Heart right ventricle (tissue), 16 donors: ENCODE measurements at places on chromosomes 1 and 21. TPM values are rescaled to one million over a fixed set of nuclear protein-coding genes. Genes with fewer than 3 reads are reported as not detected.

FCRL6 gene
- not detected for total RNA-seq

MLLT11 gene
- 1.4 TPM for total RNA-seq

- DNase-seq: no peak
These were observed 75.3 kb downstream of the C1orf21 start for GRCh38 chr1:184462155-184462554.

GRCh38 chr1:107532318-107532717 lies 391.5 kb downstream of the NTNG1 start:
- no peak for DNase-seq

DNA sequence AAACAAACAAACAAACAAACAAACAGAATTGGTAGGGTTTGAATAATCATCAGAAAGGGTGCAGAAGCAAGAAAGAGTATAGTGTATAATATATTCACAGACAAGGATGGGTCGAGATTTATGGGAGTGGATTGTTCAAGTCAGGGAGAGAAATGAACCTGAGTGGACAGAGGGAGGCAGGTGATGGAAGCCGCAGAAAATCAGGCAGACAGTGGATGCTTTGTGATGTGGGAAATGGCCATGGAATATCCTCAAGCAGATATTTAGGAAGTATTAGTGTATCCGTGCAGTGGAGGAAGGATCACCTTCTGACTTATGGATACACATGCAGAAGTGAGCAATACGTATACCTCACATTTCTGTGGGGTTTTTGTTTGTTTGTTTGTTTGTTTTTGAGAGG lies 14.0 kb upstream of the SLC45A1 start:
- DNase-seq: no peak

OR2T11 gene
- not detected for total RNA-seq

VCAM1 gene
- 4.6 TPM for total RNA-seq

DNA sequence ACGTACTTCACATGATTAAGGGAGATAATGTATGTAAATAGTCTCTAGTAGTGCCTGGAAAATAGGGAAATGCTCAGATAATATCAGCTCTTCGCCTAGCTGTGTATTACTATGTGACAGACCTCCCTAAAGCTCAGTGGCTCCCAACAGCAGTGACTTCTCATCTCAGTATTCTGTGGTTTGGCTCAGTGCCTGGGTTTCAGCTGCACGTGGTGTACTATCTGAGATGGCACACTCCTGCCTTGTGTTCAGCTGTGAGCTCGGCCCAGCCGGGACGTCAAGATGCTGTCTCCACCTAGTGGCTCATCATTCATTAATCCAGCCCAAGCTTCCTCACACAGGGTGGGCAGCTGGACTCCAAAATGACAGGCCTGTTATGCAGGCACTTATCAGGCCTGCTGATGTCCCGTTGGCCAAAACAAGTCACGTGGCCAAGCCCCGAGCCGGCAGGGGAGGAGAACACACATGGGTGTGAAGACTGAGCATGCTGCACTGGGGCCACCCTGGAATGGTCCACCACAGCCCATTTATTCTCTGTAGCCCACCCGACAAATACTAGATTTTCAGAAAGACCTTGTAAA lies 17.8 kb downstream of the SLFNL1 start:
- peak; percentile 81 for DNase-seq

DCST2 gene
- 0.20 TPM for total RNA-seq

GRCh38 chr1:36658838-36659237 lies 176.1 kb upstream of the CSF3R start:
- no peak for DNase-seq

- DNase-seq: no peak
These were observed 78.1 kb upstream of the CCDC190 start for GRCh38 chr1:162939035-162939434.

DNA sequence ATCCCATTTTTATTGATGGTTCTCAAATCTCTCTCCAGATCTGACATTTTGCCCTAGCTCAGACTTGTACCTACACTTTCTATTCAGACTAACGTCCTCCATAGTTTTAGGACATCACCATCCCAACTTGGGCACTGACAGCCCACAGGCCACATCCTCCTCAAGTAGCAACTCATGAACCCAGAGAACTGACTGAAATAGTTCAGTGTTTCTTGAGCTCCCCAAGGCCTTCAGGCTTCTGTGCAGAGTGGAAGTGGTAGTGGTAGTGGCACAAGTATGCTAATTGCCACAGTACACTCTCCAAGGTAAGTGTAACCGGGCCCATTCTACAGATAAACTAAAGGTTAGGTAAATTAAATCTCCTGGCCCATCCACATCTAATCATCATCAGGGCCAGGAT lies 112.6 kb downstream of the SLC45A1 start:
- DNase-seq: no peak

DNA sequence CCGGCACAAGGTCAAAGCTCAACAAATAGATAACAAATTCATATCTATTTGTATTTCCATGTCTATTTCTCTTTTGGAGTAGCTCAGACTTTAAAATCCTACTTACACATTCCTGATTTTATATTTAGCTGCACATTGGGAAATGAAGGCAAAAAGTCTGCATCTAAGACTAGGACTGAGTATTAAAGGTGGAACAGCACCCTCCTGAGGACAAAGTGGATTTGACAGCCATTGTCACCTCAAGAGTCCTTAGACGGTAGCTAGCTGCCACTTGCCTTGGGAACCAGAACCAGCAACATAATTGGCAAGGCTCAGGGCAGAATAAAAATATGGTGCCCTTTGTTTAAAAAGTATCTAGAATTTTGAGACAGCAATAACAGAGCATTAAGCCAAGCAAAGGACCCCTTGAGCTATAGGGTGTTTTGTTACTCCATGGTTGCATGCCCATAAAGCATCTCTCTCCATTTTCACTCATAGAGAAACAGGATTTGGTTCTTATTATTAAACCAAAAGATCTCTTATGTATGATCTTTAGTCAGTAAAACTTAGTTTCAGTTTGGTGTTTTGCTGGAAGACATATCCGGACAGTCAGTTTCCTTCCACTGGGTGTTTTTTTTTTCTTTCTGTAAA lies 30.0 kb upstream of the SGIP1 start:
- no peak for DNase-seq

- DNase-seq: no peak
These were observed 18.1 kb upstream of the PDZK1IP1 start for GRCh38 chr1:47207803-47208373.

DNA sequence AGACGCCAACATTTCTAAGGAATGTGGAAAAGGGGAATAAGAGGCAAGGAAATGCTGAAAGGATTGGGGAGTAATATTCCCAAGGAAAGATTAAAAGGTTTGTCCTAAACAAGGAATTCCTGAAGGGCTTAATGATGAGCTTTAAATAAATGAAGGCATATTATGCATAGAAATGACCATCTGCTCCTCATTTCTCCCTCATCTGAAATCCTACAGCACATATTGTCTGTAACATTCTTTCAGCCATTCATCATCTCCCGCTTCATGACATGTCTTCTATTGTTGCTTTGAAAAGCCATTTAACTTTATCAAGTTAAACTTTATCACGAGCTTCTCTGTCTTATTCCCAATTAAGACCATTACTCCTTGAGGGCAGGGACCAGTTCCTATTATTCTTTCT lies 608.7 kb upstream of the PLXNA2 start:
- DNase-seq: no peak

GRCh38 chr1:56464294-56464693 lies 115.1 kb downstream of the PLPP3 start:
- DNase-seq: no peak

DNA sequence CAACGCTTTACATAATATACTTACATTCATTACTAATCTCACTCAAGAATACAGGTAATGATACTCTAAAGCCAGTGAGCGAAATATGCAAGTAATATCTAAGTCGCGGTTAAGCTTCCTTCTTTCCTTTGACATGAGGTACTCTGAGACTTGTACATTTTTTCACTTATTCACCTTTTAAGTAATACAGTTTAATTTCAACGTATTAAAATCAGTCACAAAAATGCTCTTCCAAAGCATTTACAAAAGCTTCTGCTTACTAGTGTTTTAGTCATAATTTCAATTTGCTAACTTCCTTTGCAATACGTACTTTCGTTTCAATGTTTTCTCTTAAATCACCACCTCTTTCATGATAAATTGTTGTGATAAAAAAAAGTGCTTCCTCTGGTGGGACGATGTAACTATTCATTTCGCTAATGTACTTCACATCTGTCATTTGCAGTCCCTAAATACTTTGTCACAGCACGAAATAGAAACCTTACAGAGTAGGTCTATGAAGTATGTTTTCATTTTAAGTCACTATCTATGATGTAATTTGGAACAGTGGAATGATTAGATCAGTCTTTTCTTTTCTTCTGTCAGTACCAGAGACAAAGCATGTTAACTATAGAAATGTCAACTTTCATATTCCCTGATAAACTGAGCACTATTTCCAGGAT lies 34.0 kb upstream of the ADGRL4 start:
- DNase-seq: no peak

DNA sequence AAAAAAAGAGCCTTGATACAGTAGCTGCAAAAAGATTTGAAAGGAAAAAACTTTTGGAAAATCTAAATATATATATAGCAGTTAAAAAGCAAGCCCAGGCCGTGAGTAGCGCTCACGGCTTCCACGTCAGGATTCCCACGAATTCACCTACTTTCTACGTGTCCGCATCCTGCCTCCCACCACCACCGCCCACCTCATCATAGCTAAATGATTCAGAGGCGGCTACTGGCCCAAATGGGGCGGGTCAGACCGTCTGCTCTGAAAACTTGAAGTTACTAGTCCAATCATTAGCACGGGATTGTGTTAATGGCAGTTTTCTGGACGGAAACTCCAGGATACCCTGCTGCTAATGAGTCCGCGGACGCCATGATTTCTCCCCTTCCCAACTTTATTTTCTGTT lies 1.3 kb upstream of the CCSAP start:
- no peak for DNase-seq

- no peak for DNase-seq
These were observed 4.5 kb downstream of the AIM2 start for GRCh38 chr1:159071970-159072582.

- DNase-seq: no peak
These were observed 19.7 kb downstream of the ENSA start for GRCh38 chr1:150609732-150610131.

- DNase-seq: no peak
These were observed 17.5 kb downstream of the KPNA6 start for GRCh38 chr1:32125313-32125712.

SERTAD4 gene
- total RNA-seq: 5.2 TPM

- DNase-seq: no peak
These were observed 129.6 kb downstream of the RYR2 start for GRCh38 chr1:237171454-237172117.

- DNase-seq: no peak
These were observed 21.9 kb downstream of the SH2D2A start for GRCh38 chr1:156794506-156795373.

DNALI1 gene
- total RNA-seq: 2.1 TPM

NPHS2 gene
- not detected for total RNA-seq

DNA sequence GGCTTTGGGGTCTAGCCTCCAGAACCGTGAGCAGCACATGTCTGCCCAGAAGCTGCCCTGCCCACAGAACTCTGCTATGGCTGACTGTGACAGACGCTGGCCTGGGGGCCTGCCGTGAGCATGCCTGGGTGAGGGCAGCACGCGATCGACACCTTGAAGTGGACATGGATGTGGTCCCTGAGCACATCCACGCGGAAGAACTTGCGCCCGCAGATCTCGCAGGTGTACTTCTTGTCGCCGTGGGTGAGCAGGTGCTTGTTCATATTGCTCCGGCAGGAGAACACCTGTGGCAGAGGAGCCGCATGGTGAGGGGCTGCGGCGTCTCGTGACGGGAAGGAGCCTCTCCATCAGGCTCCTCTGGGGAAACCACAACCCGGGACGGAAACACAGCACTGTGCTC lies 56.0 kb downstream of the PRDM15 start:
- no peak for DNase-seq

DNA sequence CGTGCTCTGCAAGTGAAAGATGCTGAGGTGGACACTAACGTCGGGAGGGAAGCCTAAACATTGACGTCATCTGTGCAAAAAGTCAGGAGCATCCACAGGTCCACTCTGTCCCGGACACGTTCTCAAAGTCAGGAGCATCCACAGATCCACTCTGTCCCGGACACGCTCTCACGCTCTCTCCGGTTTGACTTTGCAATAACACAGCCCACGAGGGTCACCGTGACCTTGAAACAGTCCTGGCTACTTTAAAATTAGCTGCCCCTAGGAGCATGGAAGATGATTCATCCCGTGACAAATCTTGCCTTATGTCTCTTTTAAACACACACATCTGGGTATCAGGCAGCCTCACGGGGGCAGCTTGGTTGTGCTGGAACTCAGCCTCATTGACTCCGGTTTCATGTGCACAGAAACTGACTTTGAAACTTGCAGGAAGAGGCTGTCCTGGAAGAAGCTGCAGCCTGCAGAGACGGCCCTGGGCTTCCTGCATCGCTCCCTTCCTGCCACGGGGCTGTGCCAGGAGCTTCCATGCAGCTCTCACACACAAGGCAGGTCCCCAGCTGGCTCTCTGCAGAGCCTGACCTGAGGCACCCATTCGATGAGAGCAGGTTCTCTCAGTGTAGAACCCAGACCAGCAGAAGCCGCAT lies 18.1 kb upstream of the COL18A1 start:
- DNase-seq: peak; percentile 54

GRCh38 chr21:43825936-43826622 lies 36.7 kb downstream of the RRP1 start:
- no peak for DNase-seq

NBPF4 gene
- total RNA-seq: not detected

NPPB gene
- 4,616 TPM for total RNA-seq

DNA sequence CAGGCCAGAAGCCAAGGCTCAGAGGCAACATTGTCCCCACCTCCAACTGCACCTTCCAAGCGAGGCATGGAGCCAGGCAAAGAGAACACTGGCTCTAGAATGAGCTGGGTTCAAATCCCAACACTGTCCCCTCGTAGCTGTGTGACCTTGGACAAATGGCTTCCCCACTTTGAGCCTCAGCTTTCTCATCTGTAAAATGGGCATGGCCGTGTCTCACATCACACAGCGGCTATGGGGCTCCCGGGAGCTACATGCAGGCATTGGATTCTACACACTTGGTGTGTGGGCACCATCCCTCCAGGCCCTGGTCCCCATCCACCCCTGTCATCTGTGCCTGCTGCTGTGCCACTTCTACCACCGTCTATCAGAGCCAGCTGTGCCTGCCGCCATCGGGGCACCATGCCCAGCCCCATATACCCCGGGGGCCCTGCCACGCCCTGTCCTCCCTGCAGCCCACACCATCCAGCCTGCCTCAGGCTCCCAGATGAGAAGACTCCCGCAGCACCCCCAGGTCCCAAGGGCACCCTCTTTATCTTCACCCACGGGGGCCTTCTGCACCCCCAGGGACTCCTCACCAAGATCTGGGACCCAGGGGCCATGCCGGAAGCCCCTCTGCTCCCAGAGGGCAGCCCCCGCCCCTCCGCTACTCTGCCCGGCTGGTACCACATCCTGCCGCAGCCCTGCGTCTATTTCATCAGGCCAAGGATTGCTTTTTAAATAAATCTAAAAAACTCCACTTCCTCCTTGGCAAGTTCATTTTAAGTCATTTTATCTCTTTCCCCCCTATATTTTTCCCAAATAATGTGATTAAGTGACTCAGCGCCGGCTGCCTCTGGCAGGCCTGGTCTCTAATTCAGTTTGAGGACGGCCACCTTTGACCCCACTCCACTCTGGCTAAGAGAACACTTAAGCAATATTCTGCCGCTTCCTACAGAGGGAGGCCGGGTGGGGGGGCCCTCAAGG lies 107.8 kb upstream of the TARDBP start:
- DNase-seq: no peak
